ENCODE measurements at places on chromosomes 5 and 9.

DNA sequence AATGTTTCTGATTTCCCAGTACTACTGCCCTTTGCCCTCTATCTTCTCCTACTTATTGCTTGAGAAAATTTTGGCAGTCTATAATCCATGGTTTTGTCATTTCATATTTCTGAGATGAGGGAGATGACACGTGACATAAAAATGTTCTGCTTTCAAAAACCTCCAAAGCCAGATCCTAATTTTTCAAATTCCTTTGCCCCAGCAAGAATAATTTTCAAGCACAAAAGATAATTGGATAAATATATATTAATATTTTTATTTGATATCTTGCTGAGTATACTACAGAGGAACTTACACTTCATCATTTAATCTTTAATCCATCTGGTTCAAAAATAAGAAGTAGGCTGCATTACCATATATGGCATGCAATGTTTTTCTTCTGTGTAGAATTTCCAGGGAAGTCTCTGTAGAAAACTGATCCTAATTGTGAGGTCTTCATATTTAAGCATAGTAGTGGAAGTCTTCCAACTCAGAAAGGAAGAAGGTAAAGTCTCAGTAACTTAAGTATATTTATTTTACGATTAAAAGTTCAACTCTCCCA lies 1738.8 kb downstream of the EFNA5 start:
- DNase-seq, result no peak

- DNase-seq, result no peak
Measured at GRCh38 chr5:54904425-54904824, 81.0 kb downstream of the ESM1 start.

DNA sequence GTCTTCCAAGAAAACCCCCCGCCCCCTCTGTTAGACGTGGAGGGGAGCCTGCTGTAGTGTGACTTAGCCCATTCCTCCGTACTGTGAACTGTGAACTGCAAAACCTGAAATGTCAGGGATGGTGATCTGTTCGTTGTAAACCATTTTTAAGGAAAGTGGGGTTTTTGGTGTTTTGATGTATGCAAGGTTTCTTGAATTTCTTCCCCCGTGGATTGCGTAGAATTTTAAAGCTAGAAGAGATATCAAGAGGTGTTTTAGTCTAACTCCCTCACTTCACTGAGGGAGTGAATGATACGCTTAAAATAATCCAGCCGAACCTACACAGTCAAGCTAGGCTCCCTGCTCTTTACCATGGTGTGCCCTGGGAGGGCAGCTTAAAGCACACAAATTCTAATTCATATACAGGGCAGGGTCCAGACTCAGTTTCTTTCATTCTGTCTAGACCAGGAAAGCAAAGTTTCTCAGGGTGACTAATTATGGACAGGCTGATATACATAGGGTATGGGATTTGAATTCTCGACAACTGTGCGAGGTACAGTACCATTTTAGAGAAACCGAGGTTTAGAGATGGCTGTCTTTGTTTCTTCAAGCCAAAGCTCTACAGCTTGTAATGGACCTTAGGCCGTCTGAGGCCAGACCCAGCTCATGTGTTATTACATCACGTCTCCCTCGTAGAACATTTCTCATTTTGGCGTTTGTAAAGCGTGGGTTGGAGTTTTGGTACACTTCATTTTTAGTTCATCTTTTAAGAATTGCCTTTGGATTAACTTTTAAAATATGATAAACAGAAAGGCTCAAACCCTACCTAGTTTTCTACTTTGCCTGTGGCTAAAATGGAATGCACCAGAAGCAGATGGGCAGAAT lies 2.7 kb downstream of the PTGER4 start:
- no peak for DNase-seq

GRCh38 chr9:134057751-134058701 lies 9.8 kb downstream of the BRD3 start:
- no peak for DNase-seq

Measured in esophagus squamous epithelium (tissue), 5 donors.